CD8-positive, alpha-beta T cell (primary cell): ENCODE measurements at places on chromosomes 4 and X. TPM values are rescaled to one million over a fixed set of nuclear protein-coding genes. Genes with fewer than 3 reads are reported as not detected.

- no peak for DNase-seq
These were observed 884.8 kb upstream of the SLIT2 start for GRCh38 chr4:19366916-19367315.

DNA sequence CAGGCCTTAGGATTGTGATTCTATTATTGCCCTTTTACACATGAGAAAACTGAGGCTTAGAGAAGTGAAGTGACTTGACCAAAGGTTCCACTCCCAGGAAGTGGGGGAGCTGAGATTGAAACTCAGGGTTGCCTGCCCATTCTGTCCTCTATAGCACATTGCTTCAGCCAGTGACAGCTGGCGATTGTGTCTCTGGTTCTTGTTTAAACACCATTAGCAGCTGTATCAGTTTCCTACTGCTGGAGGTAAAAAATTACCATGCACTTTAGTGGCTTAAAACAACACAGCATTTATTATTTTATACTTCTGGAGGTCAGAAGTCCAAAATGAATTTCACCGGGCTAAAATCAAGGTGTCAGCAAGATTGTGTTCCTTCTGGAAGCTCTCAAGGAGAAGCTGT lies 205.8 kb upstream of the MAMLD1 start:
- DNase-seq, result no peak

Gene ZFP42
- not detected for total RNA-seq

DNA sequence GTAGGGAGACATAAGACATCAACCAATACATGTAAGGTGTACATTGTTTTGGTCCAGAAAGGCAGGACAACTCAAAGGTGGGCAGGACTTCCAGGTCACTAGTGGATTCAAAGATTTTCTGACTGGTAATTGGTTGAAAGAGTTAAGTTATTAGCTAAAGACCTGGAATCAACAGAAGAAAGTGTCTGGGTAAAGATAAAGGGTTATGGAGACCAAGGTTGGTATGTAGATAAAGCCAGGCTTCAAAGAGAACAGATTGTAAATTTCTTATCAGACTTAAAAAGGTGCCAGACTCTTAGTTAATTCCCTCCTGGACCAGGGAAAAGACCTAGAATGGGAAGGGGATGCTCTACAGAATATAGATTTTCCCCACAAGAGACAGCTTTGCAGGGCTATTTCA lies 28.3 kb upstream of the GAB1 start:
- no peak for DNase-seq

Gene UGT2B15
- total RNA-seq, result not detected

Gene RNF150
- not detected for total RNA-seq

DNA sequence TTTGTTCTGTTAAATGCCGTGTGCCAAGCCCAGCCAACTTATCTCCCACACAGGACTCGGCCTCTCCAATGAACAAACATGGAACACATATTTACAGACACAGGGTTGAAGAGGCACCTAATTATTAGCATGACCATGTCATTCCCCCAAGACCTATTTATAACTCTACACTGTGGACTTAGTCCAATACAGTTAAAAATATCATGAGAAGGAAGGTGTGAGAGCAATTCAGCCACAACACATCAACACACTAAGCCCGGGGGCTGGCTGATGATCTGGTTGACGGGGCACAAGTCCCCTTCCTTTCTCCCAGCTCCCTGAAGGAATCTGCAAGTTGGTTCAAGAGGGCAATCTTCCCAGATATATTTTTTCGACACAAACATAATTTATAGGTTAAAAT lies 28.1 kb downstream of the MANBA start:
- DNase-seq, result no peak

DNA sequence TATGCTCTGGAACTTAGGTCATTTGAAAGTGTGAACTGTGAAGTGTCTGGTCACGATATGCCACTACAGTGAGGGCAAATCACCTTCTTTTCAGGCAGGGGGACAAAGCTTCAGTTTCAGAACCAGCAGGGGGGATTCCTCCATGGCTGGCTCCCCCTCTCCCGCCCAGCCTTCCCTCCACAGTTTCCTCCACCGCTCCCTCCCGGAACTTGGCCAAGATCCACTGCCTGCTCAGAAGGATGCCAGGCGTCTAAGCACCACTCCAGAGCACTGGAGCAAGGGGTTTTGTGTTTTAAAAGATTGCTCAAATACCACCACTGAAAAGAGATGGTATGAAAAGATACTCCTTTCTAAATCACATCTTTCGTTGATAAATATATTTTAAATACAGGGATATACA lies 126.9 kb downstream of the ELOVL6 start:
- DNase-seq, result no peak

Gene BEND2
- total RNA-seq, result not detected

DNA sequence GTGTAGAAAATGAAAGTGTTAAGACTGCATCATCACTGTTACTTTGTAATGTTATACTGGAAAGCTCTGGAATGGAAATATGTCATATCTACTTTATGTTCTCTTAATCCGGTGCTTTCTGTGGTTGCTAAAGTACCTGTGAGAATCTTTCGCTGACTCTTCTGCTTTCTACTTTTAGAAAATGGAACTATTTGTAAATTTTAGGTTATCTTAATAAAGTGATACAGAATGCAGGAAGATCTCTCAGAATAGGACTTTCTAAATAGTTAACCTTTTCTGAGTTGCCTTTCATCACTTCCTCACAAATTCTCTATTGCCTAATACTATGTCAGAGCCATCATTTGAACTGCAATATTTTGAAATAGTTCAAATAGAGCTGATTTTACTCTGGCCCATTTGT lies 69.3 kb downstream of the BMP2K start:
- DNase-seq, result no peak

DNA sequence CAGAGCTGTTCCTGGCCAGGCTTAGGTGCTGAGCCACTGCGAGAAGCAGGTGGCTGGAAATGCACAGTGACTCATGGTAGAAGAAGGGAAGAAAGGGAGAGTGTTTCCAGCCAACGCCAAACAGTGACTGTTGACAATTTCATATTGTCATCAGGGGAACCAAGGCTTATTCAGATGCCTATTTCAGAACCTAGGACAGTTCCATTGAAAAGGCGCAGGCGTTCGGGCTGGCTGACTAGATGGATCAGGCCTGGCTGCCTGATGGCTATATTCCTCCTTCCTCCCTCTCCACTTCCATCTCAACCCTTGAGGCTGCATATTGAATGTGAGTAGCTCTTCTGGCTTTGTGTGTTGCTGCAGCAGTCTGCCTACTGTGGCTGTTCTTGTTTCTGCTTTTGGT lies 73.0 kb upstream of the FRMPD4 start:
- DNase-seq, result no peak

Gene TENM3
- not detected for total RNA-seq

Gene SCFD2
- total RNA-seq, result 13.7 TPM

GRCh38 chr4:176840166-176840565 lies 47.4 kb upstream of the VEGFC start:
- DNase-seq, result no peak

Gene SSX3
- not detected for total RNA-seq

DNA sequence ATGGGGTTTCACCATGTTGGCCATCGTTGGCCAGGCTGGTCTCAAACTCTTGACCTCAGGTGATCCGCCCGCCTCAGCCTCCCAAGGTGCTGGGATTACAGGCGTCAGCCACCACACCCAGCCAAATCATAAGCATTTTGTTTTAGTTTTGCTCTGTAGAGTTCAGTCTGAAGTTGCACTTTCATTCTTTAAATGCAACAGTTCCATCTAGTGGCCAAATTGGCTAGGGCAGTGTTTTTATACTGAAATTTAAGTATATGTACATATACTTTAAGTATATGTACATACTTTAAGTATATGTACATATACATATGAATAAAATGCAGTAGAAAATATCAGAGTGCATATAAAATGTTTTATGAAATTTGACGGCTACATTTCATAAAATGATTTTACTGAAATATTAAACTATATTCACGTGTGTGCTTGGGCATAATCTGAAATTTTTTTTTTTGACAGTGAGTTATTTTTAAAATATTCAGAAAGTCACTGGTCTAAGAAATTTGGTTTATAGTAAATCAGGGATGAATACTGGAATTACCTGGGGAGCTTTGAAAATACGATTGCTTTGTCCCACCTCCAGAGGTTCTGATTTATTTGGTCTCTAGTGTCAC lies 145.5 kb downstream of the NWD2 start:
- no peak for DNase-seq

DNA sequence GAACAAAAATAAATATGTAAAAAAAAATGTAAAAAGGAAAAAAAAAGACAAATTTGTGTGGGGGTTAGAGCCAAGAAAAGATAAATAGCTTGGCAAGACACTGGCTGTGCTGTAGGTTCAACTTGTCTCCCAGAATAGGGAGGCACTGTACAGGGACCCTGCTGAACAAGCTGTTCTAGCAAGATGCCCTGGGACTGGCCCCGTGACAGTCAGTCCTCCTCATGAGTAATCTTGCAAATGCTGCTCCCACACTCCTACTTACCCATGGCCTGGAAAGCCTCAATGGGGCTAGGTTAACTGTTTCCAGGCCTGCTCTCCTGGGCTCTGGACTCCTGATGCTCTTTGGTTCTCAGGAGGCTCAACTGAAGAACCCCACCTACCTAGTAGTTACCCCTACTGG lies 106.8 kb downstream of the ATG4A start:
- DNase-seq, result no peak

GRCh38 chrX:40314070-40314469 lies 216.3 kb upstream of the BCOR start:
- no peak for DNase-seq

DNA sequence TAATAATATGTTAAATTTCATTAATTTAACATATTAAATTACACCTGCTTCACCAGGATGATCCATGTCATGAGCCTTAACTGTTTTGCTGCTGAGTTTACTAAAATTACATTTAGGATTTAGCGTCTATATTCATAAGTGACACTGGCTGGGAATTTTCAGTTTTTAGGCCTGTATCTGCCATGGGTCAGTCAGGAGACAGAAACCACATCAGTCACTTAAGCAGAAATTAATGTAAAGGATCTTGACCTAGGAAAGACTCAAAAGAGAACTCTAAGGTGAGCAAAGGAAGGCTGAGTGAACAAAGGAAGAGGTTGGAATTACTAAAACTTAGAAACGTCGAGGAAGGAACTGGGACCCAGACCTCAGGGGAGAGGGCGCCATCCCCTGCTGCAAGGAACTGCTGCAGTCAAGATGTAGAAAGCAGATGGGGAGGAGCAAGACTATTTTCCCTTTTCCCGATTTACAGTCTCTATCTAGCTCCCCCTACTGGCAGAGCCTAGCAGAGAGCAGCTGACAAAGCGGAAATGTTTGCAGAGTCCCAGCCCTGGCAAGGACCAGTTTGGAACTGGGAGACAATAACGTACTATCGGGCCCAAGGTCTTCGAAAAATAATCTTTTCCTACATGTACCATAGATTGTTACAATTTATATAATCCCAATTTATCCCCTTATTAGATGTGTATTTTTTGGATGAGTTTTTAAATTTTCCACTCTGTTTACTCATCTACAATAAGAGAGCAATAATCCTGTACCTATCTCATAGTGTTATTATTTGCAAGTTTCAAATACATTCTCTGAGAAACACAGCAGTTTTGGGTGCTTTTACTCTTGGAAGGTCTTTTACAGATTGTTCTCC lies 22.6 kb upstream of the RBBP7 start:
- peak; percentile 25 for DNase-seq

GRCh38 chr4:25564836-25565235 lies 90.8 kb upstream of the SLC34A2 start:
- no peak for DNase-seq

DNA sequence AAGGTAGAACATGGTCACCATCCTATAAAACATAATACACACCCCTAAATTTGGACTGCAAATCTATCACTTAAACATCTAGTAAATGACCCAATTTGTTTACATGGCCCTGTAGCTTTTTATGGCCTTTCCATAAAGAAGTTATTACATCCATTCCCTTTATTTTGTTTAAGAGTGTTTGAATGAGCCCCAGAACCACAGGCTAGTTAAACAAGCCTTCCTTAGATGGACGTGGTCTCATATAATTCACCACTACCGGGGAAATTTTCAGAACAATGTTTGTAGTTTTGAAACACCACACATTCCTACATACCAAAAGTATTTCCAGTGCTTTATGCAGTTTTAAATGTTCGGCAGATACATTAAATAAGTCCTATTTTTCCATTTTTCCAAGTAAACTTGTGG lies 12.3 kb downstream of the PDGFC start:
- no peak for DNase-seq

Gene P2RY4
- total RNA-seq, result not detected

GRCh38 chr4:8033067-8033755 lies 93.5 kb upstream of the AFAP1 start:
- DNase-seq, result no peak
